ENCODE measurements at places on chromosomes 7 and 10.

DNA sequence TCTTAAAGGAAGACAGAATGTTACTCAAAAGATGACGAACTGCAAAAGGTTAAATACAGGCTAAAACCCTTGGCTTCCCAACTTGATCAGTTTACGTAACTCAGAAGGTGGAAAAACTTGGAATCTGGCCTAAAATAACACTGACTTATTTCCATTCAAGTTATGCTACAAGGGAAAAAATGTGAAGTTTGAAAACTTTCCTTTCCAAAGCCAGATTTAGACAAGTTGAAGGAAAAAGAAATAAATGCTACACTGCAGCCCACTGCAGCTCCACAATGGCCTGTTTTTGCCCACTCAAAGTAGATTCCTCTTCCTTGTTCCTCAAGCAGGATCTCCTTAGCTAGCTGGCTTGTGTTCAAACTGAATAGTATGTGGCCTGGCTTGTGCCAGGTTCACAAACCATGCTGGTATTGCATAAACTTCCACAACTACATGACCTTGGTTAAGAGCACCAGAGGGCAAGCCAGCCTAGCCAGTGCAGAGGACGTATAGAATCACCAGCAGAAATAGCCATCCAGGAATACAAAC is 166.2 kb downstream of the CPEB3 start:
- DNase-seq: peak; percentile 17

DNA sequence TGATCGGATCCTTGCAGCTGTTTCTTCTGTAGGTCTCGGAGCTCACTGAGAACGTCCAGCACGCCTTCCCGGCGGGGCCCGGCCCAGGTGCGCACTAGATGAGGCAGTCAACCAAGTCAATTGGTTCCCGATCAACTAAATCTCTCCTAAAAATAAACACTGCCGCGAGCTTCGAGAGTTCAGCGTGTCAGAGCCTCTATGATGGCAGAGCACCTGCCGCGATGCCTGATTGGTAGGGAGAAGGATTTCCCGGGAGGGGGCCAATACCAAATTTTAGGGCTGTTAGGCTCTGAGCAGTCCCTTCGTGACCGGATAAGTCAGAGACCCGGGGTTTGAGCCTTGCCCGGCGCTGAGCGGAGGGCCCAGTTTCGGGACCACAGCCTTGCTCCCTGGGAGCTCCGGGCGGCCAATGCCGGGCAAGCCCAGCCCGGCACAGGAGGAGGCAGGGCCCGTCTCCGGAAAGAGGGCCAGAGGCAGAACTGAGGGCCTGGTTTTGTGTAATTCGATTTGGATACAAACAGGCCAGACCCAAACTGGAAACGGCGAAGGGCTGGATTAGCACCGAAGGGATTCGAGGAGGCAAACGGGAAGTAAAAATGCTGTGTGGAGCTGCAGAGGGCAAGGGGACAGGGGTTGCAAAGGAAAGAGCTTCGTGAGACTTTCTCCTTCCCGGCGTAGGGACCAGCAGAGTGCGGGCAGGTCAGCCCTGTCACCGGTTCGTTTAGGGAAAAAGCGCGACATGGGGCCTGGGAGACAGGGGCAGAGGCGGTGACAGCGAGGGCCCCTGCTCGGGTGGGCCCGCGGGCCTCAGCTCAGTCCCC is 569 bp downstream of the SLC26A5 start:
- peak; percentile 35 for DNase-seq

GRCh38 chr7:112789453-112789816 is 758 bp downstream of the TMEM168 start:
- no peak for DNase-seq

DNA sequence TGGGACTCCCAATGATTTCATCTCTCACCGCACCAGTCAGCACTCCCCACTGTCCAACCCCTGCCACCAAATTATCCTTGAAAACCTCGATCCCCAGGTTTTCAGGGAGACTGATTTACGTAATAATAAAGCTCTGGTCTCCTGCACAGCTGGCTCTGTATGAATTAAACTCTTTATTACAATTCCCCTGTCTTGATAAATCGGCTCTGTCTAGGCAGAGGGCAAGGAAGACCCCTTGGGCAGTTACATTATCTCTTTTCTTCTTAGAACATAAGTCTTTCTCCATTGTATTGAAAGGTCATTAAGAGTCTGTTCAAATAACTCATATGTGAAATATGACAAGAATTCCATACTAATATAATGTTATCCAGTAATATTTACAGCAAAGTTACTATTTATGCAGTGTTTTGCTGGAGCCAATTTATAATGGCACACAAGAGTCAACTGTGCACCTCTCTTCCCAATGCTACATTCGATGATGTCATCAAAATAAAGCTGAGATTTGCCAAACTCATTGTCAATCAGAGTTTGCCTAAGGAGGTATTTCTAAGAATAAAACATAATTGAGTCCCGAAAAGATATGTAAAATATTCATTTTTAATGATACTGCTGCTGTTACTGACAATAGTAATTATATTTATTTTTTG is 1297.2 kb upstream of the LRRTM3 start:
- no peak for DNase-seq

GRCh38 chr10:52027055-52027705 is 286.9 kb upstream of the DKK1 start:
- DNase-seq: no peak

DNA sequence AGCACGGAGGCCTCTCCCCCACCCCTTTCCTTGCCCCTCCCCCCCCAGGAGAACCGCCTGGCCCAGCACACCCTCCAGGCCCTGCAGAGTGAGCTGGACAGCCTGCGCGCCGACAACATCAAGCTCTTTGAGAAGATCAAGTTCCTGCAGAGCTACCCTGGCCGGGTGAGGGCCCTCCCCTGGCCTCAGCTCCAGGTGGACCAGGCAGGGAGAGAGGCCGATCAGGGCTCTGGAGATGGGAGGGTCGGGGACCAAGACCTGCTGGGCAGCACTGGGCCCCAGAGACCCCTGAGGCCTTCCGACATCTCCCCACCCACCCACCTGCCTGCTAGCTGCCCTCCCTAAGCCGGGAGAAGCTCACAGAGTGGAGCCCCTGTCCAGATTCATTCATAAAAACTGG is 8.8 kb upstream of the SH2B2 start:
- no peak for DNase-seq

DNA sequence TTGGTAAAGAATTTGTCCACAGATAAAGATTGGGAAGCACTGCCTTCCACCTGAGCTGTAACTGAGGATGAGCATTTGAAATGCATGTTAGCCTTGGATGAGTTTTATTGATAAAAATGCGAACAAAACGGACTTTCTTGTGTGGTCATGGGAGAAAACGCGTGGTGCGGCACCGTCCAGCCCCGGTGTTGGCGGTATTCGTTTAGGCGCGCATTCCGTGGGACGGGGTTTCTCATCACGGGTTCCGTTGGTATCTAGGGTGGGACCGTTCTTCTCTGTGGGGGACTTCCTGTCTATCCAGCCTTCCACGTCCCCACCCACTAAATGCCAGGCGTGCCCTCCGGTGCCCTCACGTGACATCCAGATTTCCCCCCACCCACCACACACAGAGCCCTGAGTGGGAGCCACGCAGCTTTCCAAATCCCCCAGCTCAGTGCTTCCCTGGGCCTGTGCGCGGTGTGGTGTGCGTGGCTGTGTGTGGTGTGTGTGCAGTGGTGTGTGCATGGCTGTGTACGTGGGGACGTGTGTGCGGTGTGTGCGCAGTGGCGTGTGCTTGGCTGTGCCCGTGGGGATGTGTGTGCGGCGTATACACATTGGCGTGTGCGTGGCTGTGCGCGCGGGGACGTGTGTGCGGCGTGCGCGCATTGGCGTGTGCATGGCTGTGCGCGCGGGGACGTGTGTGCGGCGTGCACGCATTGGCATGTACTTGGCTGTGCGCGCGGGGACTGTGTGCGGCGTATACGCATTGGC is 18.1 kb downstream of the IQCE start:
- no peak for DNase-seq

- no peak for DNase-seq
These were observed 13.4 kb upstream of the PRF1 start for GRCh38 chr10:70615784-70616522.

- DNase-seq: no peak
These were observed 12.9 kb downstream of the BAG3 start for GRCh38 chr10:119663866-119664698.

GRCh38 chr7:132298790-132299189 is 277.5 kb downstream of the PLXNA4 start:
- peak; percentile 91 for DNase-seq

DNA sequence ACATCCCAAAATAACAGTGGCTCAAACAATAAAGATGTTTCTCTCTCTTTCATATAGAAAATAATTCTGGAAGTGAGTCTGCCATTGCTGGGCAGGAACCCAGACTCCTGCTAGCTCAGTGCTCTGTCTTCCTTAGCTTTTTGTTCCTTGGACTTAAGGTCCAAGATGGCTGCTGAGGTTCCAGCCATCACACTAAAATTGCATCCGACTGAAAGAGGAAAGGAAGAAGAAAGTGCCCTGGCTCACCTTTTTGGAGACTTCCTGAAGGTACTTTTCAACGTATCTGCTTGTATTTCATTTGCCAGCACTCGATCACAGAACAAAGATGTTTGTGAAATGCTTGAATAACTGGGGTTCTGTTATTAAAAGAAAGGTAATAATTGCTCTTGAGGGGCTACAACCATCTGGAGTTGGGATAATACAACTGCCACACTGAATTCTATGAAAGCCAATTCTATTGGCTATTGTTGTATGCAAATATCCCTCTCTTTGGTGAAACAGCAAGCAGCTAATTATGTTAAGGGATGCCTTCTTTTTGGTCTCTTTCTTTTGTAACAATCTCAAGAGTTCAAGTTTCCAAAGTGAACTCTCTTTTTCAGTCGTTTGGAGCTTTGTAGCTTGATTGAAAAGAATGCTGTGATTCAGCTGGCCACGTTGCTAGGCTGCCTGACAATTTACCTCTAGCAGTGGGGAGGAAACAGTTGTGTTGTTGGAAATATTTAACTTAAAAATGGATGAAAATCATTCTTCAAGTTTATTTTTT is 83.9 kb downstream of the BAMBI start:
- DNase-seq: no peak

DNA sequence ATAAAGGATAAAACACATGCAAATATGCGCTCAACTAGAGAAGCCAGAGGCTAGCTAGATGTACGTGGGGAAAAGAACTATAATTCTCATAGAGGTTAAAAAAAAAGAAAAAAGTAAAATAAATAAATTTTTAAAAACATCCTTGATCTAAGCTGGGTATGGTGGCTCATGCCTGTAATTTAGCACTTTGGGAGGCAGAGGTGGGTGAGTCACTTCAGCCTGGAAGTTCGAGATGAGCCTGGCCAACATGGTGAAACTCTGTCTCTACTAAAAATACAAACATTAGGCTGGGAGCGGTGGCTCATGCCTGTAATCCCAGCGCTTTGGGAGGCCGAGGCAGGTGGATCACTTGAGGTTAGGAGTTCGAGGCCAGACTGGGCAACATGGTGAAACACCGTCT is 18.6 kb upstream of the HSPA12A start:
- no peak for DNase-seq

- DNase-seq: no peak
These were observed 1.2 kb downstream of the TMEM139 start for GRCh38 chr7:143285806-143286521.

All from NCI-H2029 (cell line).